Activated CD8-positive, alpha-beta memory T cell treated with anti-CD3 and anti-CD28 coated beads, Interleukin-2, amount 10 ng/mL, durations not matched to agents 7 days and 5 days (primary cell): ENCODE measurements at places on chromosomes 12 and 14. TPM values are rescaled to one million over a fixed set of nuclear protein-coding genes. Genes with fewer than 3 reads are reported as not detected.
A peak's percentile ranks its signal among the peaks of the same experiment; 100 is the strongest.

DNA sequence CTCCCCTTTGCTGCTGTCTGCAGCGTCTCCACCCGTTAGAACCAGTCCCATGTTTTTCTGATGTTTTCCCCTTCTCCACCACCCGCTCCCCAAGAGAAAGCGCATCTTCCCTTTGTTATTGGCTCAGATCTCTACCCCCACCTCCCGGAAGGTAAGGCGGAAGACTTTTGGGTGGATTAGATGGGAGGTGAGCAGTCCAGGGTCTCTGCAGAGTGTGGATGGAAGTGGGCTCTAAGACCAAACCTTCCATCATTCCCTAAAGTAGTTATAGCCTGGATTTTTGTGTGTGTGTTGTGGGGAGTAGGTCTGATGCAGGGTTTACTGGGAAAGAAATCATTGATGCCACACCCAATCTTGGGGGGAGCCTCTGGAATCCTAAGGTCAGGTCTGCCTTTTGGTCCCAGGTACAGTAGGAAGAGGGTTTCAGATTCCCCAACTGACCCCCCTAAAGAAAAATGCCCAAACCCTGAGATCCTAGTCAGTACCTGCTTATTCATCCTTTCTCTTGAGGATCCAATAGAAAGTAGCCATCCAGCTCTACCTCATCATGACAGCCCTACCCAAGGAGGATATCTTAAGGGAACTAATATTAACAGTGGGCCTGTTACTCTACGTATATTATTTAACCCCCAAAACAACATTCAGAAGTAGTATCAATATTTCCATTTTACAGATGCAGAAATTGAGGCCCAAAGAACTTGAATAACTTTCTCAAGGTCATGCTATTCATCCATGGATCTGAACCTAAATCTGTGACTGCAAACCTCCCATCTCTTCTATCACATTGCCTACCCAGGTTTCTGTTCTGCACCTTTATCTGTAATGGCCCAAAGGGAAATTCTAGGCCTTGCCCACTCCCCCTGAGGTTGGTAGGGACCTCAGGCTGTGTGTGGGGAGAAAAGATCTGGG lies 1.1 kb downstream of the KIF5A start:
- no peak for DNase-seq

DNA sequence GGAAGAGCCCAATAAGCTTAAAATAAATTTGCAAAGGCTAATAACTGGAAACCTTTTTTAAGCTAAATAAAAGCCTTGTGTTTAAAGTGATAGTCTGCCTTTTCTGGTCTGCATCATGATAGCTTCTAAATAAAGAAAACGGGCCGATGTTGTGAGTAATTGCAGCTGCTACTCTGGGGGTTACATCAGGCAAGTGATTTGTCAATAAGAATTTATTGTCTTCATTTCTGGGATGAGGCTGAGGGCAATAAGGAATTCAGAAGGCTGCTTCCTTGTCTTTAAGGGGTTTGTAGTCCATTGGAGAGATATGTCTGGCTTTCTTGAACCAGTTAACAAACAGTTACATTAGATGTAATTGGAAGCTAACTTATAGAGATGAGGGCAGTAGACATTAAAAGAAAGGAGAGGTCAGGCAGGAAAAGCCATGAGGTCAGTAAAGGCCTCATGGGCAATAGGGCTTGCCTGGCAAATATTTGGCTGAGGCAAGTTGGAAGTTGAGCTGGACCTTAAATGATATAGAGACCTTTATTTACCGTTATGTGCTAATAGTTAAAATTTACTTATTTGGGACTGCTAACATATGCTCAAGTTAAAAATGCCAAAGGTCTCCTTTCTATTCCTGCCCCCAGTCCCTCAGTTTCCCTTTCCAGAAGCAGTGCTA lies 85.0 kb downstream of the CRADD start:
- DNase-seq: no peak

DNA sequence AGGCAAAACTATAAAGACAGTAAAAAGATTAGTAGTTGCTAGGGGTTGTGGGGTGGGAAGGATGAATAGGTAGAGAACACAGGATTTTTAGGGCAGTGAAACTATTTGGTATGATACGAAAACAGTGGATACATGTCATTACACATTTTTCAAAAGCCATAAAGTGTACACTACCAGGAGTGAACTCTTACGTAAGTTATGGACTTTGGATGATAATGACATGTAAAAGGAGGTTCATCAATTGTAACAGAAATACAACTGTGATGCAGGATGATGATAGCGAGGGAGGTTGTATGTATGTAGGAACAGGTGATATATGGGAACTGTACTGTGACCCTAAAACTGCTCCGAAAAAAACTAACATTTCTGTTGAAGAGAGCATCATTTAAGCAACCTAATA lies 15.1 kb upstream of the FGF6 start:
- no peak for DNase-seq

DNA sequence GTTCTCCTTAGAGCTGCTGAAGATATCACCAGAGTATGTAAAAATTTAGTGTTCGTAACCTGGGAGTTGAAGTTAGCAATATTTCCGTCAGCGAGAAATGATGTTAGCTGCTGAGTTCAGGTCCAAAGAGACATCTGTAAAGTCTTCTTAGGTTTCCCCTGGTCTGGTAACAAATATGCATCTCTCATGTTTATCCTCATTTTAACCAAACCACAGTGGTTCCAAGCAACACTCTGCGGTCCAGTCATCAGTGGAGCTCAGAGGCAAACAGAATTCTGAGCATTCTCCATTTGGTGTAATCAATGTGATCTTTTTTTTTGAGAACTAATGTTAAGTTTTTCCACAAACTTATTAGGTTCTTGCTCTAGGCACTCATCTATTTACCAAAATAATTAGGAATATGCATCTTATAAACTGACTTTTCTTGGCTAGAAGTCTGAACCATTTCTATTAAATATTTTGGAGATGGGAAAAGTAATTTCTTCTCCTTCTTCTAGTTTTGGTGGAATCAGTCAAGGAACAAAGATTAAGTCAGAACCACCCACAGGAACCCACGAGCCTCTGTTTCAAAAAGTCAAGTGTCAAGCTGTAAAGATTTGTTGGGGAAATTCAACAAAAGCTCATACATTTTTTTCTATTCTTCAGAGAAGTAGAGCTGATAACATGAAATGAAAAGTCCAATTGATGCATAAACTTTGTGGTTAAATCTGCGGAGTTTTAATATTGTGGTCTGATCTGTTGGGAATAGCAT lies 64.7 kb downstream of the IFNG start:
- DNase-seq: peak; percentile 57

DNA sequence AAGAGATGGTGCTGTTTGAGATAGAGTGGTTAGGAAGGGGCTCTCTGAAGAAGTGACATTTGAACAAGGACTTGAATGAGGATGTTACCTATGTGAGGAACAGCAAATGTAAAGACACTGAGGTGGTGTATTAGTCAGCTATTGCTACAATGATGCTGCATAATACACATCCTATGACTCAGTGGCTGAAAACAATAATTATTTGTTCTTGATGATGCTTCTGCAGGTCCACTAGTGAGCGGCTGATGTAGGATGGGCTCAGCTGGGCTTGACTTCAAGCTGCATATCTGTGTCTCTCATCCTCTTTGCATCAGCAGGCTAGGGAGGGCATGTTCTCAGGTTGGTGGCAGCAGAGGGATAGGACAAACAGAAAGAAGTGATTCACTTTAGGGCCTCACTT lies 21.4 kb upstream of the CLMN start:
- DNase-seq: no peak

OTUB2 gene
- total RNA-seq: 4.2 TPM

GRCh38 chr14:35458442-35458841 lies 53.9 kb upstream of the NFKBIA start:
- DNase-seq: no peak

DNA sequence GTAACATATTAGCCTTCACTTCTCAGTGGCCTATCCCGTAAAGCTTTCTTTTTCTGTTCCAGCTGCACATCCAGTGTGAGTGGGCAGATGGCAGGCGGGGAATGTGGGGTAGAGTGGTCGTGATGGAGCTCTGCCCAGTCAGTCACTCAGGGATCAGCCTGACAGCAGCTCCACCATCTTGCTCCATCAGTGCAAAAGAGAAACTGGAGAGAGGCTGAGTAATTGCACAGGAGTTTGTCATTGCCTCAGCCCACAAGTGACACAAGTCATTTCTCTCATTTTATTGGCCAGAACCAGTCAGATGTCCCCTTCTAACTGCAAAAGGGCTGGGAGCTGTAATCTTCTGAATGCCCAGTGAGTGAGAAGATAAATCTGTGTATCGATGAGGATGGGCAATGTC lies 66.5 kb downstream of the ATP23 start:
- DNase-seq: no peak

CCDC175 gene
- total RNA-seq: not detected

MORN3 gene
- total RNA-seq: 0.54 TPM

- DNase-seq: no peak
Measured at GRCh38 chr12:3378655-3379054, 112.3 kb upstream of the PRMT8 start.

GRCh38 chr12:18982226-18982949 lies 147.1 kb upstream of the PLEKHA5 start:
- DNase-seq: no peak

- DNase-seq: no peak
Measured at GRCh38 chr14:33444136-33444535, 505.5 kb downstream of the NPAS3 start.

PAPLN gene
- total RNA-seq: 0.73 TPM

- peak; percentile 45 for DNase-seq
Measured at GRCh38 chr12:95790033-95790916, at the start of gene NTN4. TSS of gene NTN4 (minus strand) at chr12:95790764. CDS start at chr12:95790309, 455 bp downstream.

DNA sequence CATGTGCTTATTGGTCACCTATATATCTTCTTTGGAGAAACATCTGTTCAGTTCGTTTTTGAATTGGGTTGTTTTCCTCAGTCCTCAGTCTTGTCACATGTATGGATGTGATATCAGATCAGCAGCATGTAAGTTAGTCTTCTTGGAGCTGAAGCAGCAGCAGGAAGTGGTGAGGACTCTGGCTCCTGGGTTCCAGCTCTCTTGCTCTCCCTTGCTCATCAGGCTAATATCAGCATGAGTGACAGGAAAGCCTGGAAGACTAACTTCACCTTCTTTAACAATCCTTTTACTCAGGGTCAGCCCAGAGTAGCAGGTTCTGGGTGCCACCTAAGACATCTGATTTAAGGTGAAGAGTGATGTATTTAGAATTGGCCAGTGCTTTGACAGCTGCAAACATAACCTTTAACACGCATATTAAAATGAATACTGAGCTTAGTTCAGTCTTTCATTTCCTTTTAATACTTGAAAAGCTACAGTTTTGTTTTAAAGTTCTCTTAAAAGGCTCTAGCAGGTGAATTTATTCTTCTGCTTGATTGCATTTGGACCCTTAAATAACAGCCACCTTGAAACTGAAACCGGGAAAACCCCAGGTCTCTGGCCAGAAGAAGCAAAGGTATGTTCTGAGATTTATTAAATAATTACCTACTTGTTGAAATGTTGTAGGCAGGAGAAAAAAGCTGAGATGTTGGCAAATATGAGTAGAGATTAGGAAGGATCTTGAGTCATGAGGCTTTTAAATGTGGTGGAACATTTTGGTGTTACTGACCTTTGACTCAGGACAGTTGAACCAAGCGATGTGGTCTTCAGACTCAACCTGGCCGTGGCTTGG lies 54.3 kb downstream of the DRAM1 start:
- DNase-seq: no peak

PIWIL1 gene
- not detected for total RNA-seq

GRCh38 chr12:112939761-112940381 lies 1.6 kb downstream of the OAS3 start:
- DNase-seq: peak; percentile 56

LARP4 gene
- total RNA-seq: 50.5 TPM

KRT77 gene
- total RNA-seq: not detected

ELK3 gene
- 16.1 TPM for total RNA-seq

- DNase-seq: no peak
Measured at GRCh38 chr12:41653386-41654326, 465.5 kb downstream of the PDZRN4 start.

HOXC9 gene
- total RNA-seq: not detected

DNA sequence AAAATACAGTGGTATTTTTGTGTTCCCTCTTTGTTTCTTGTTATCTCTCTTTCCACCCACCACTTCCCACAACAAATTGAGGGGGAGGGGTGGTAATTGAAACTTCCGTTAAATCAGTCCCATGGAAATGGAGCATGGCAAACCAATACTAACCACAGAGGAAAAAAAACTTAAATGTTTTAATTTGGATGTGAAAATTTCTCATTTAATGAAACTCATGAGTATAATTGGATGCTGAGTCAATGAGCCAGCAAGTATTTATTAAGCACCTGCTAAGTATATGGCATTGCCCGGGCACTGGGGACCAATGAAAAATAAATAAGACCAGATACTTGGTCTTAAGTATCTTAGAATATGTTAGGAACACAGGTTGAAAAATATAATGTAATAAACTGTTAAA lies 147.5 kb downstream of the KCNH5 start:
- no peak for DNase-seq

DNA sequence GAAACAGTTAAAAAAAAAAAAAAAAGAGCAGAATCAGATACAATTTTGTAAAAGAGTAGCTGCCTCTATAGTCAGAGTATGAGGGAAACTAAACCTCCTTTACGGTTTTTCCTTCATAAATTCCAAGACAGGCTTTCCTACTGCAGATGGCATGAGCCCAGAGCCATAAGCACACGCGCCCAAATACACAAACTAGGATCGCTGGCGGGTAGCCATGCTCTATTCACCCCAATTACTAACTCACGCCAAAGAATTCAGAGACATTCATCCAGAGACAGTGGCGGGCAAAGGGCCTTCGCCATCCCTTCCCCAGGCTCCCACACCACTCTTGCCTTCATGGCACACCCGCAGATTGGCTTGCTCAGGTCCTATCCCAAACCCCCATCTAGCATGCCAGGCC lies 48.2 kb downstream of the MOK start:
- DNase-seq: no peak

EXOC3L4 gene
- total RNA-seq: not detected

GRCh38 chr12:32493282-32493681 lies 93.9 kb downstream of the FGD4 start:
- no peak for DNase-seq

TSHR gene
- not detected for total RNA-seq

ALKBH2 gene
- total RNA-seq: 14.0 TPM

DNA sequence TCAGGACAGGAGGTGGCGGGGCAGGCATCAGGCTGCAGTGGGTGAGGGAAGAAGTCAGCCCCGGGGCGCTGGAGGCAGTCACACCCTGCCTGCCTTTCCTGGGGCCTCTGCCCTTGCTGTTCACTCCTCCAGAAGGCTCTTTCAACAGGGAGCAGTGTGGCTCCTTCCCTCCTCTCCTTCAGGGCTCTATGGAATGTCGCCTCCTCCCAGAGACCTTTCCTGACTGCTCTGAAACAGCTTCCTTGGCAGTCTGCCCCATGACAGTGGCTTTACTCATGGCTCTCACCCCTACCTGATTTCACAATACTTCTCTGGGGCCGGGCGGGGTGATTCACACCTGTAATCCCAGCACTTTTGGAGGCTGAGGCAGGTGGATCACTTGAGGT lies 7.1 kb downstream of the RHOF start:
- DNase-seq: peak; percentile 45
